ENCODE measurements at places on chromosomes 4 and X.
A peak's percentile ranks its signal among the peaks of the same experiment; 100 is the strongest.

- no peak for DNase-seq
Observed at GRCh38 chr4:16202598-16202997, 23.7 kb downstream of the TAPT1 start.

DNA sequence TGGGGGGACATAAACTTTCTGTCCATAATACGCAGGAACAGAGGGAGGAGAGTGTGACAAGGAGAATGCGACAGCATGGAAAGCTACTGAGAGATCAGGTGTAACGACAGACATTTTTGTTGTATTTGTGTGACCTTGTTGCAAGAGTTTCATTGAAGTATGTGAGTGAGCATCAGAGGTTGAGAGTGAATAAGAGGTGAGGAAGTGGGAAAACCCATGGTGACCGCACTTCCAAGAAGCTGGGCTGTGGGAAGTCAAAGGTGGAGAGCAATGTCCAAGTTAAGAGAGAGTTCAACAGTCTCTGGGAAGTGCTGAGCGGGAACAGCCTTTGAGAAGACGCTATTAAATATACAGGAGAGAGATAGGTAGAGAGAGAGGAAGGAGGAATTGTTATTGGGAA lies 76.4 kb upstream of the PGRMC2 start:
- DNase-seq, result no peak

- DNase-seq, result no peak
Observed at GRCh38 chr4:52987392-52988056, 125.4 kb downstream of the RASL11B start.

DNA sequence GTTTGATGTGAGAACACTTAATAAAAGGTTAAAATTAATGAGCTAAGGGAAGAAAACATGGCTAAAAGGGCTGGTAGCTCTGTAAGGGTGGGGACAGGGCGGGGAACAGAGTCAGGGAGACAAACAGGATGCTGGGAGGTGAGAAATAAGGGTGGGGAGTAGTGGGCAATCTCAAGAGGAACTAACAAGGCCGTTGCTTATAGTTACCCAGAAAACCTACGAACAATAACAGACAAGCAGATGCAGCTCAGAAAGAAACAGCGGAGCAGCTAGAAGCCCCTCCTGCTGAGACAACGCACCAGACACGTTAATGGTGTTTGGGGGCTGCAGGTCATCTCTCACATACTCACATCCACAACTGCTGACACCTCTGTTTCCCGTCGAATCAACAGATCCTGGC lies 9.7 kb upstream of the KLF3 start:
- no peak for DNase-seq

GRCh38 chr4:7886007-7886973 lies 53.4 kb downstream of the AFAP1 start:
- DNase-seq, result no peak

DNA sequence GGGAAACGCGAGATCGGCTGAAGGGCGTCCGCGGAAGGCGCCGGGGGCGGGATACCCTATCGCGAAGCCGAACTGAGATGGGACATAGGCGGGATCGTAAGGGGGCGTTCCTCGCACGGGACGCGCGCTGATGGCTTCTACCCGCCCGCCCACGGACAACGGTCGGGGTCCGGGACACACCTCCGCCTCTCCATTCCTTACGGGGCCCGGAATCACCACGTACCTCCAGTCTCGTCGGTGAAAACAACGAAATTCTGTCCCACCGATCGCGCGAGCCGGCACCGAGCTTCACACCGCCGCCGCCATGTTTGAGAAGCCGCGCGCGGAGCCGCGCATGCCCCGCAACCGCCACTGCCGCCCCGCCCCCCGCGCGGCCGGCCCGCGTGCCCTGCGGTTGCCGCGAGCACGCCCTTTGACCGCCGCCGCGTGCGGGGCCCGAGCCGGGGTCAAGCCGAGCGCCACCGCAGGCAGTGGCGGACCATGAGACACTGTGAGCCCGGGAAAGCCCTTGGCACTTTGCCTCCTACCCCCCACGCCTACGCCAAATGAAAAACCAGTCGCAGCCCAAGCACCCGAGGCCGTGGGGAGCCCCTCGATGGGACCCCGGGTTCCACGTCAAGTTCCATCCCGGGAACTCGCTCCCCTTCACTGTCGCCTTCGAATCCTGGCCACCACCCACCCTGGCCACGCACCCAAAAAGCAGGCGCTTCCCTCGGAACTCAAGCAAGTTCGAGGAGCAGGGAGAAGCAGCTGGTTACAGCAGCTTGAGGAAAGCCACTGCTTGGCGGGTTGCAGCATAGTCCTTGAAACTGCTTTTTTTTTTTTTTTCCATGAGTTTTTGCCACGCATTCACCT lies at the start of gene SCML2:
Gene SCML2 (minus strand): TSS at position 320 of the 855 bp plus-strand sequence. CDS start 20,617 bp downstream, outside the sequence.
- no peak for DNase-seq

DNA sequence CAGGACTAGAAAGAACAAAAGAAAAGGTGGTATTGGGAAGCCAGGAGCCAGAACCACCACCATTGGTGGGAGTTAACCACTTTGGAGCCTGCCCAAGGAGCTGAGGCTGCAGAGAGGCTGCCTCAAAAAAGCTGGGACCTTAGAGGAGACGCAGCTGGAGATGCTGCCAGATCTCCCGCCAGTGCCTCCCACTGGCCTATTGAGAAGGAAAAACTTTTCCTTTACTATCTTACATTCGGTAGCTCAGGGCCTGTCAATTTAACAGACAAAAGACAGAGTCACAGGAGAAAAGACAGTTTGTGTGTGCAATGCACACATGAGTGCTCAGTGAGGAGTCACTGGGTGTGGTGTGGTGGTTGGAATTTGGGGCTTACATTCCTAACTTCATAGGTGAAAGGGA lies 52.4 kb upstream of the HPSE start:
- DNase-seq, result no peak

- DNase-seq, result no peak
Observed at GRCh38 chr4:85886665-85887064, 411.7 kb downstream of the ARHGAP24 start.

DNA sequence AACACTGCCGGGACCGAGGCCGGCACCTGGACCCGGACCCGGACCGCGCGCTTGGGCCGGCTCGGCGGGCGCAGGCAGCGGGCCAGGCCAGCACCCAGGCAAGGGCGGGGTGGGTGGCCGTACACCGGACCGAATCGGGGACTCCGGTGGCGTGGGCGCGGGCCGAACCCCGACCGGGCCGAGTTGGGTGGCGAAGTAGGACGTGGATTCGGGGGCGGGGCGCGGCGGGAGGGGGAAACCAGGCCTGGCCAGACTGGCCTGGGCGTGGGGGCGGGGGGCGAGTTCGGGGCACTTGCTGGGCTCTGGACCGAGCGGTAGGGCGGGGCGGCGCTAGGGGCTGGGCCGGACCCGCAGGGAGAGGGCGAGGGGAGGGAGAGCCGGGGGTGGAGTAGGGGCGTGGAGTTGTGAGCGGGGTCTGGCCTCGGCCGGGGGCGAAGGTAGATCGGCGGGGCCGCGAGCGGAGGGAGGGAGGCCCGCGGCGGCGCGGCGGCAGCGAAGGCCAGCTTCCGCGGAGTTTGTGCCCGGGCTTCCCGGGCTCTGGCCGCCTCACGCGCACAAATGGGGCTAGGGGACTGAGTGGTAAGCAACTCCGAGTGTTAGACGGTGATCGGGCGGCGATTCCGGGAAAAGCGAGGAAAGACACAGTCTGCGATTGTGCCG lies 1.8 kb upstream of the BCORL1 start:
- DNase-seq, result no peak

DNA sequence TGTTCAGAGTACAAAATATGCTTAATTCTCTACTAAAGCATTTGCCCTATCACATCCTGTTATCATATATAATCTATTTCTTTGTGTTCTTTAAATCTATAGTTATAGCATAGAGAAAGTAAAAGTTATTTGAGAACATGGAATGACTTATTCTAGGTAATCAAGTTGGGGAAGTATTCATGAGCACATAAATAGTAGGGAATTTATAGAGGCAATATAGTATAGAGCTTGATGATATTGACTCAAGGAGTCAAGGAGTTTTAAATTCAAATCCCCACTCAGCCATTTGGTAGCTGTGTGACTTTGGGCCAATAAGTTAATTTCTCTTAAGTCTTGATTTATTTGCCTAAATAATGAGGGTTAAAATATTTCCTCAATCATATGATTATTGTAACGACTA lies 37.5 kb downstream of the PPP1R2C start:
- no peak for DNase-seq

DNA sequence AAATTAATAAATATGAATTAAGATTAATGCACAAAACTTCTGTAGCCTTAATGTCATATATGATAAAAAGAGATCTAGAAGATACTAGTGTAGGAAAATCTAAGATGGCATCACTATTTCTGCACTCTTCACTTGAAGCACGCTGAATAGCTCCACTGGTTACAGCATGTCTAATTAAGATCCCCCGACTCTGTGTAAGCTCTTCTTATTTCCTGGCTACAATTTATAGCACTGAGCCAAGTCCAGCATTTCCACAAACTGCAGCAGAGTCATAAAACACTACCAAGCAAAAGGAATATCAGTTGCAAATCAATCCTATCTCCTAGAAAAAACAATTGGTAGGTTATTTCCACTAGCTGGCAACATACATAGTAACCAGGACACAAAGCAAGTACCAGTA lies 1.3 kb upstream of the CCNA2 start:
- no peak for DNase-seq

DNA sequence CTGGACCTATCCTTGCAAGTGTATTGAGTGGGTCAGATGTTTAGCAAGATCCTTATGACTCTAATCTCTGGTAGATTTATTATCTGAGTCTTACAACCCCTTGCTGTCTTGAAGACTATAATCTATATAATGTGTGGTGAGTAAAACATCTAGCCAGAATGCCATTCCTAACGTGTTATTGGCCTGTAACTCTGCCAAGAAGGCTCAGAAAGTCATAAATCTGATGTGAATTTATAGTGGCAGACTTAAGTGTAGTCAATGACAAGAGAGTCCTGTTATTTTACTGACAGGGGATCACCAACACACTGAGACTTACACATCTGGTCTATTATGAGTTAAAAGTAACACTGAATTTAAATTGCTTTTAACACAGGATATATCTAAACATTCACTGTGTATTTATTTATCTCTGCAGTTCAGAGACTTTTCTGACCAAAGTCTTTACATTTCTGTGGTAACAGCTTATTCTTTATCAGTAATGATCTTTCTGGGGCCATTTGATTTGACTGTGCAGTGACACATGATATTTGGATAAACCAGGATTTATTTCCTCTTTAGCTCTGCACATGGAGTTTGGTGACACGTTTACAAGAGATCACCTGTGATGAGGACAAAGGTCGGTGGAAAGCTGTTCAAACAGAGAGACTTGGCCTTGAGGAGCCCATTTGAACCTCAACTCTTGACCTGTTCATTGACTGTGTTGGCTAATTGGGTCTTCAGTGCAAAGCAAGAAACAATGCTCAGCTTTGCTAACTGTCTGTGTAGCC lies 415.8 kb downstream of the STIM2 start:
- peak; percentile 36 for DNase-seq

DNA sequence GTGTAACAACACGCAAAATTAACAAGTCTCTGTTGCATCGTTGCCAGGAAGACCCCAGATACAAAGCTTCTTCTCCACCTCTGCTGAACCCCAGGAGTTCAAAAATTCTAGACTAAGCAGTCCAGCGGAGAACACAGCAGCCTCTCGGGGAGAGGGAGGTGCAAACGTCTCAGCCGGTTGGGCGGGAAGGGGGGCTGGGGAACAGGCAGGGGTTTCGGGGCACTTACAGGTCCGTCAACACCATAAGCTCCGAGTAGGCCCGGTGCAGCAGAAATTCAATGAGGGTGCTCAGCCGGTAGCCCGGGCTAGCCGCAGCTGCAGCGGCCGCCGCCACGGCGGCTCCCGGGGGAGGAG lies 394 bp downstream of the MED14 start:
- no peak for DNase-seq

DNA sequence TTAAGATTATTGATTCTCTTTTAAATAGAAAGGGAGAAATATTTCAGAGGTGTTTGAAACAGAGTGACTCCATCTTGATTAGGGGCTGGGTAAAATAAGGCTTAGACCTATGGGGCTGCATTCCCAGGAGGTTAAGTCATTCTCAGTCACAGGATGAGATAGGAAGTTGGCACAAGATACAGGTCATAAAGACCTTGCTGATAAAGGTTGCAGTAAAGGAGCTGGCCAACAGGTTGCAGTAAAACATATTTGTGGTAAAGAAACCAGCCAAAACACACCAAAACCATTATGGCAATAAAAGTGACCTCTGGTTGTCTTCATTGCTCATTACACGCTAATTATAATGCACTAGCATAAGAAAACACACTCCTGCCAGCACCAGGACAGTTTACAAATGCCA lies 165.0 kb downstream of the SPIN4 start:
- DNase-seq, result no peak

- DNase-seq, result no peak
Observed at GRCh38 chrX:149757206-149758067, 16.4 kb upstream of the HSFX1 start.

GRCh38 chr4:118327554-118328241 lies 25.1 kb downstream of the PRSS12 start:
- DNase-seq, result no peak

GRCh38 chr4:145808021-145808650 lies 128.2 kb downstream of the C4orf51 start:
- DNase-seq, result no peak

GRCh38 chr4:24440765-24441164 lies 143.6 kb downstream of the DHX15 start:
- DNase-seq, result no peak

DNA sequence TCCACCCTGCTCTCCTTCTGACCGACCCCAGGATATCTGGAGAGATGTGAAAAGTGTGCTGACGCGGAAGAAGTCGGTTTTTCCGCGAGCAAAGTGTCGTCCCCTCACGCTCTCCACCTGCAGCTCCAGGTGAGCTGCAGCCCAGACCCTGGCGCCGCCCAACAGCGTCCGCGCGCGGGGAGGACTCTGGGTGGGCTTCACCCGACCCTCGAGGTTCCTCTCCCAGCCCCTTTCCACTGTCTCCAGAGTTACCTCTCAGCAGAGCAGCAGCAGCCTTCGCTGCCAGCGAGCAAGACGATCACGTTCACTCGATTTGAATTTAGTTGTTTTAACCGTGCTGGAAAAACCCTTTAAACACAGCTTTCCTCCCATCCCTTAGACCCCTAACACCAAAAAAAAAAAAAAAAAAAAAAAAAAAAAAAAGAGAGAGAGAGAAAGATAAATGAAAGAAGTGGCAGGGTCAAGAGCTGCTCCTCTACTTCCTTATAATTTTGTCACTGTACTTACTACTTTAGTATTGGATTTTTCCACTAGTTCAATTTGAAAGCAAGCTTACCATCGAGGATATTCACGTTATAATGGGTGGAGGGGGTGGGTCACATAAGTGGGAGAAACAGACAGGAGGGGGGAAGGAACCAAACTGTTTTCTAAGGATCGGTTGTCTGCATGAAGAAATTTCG lies 758 bp upstream of the NR3C2 start:
- no peak for DNase-seq

DNA sequence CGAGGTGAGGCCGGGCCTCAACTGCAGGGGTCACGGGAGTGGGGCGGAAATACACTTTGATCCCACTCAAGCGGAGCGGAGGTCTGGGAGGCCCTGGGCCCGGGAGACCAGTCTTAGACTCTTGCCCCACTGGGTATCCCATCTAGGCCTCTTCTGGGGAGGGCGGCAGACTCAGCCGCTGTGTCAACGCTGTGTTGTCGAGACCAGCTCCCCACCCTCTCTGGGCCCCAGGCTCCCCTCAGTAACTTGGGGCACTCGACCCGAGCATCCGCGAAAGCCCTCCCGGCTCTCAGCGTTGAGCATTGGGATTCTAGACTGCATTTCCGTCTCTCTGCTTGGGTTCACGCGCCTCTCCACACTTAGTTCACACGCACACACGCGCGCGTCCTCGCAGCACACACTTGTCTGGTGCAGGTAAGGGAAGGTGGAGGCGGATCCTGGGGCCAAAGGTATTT lies 1.7 kb downstream of the NKX3-2 start:
- no peak for DNase-seq

- no peak for DNase-seq
Observed at GRCh38 chrX:22313766-22314165, 41.1 kb downstream of the CBLL2 start.

GRCh38 chr4:105715692-105716278 lies 7.2 kb downstream of the GSTCD start:
- peak; percentile 11 for DNase-seq
